ENCODE measurements at places on chromosomes 3 and 15.

DNA sequence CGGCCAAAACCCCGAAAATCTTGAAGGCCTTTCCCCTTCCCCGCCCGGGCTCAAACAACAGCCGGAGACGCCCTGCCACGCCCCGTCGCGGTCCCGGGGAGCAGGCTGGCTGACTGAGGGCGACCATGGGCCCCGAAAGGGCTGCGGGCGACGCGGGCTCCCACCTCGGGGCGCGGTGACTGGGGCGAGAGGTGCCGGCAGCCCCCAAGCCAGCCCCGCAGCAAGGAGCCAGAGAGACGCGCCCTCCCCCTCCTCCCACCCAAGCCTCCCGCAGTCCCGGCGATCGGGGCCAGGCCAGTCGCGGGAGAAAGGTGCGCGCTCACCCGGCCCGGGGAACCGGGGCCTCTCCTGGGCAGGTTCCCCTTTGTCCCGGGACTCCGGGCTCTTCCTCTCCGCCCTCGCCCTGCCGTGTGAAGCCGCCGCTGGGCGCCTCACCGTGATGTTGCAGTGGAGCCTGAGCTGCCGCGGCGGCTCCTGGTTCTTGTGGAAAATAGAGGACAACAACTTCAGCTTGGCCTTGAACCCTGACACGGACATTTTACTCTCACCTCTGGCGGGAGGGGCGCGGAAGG is 30.6 kb upstream of the ZSCAN2 start:
- peak; percentile 4 for DNase-seq

GRCh38 chr3:74346896-74347295 is 267.6 kb downstream of the CNTN3 start:
- DNase-seq = no peak

DNA sequence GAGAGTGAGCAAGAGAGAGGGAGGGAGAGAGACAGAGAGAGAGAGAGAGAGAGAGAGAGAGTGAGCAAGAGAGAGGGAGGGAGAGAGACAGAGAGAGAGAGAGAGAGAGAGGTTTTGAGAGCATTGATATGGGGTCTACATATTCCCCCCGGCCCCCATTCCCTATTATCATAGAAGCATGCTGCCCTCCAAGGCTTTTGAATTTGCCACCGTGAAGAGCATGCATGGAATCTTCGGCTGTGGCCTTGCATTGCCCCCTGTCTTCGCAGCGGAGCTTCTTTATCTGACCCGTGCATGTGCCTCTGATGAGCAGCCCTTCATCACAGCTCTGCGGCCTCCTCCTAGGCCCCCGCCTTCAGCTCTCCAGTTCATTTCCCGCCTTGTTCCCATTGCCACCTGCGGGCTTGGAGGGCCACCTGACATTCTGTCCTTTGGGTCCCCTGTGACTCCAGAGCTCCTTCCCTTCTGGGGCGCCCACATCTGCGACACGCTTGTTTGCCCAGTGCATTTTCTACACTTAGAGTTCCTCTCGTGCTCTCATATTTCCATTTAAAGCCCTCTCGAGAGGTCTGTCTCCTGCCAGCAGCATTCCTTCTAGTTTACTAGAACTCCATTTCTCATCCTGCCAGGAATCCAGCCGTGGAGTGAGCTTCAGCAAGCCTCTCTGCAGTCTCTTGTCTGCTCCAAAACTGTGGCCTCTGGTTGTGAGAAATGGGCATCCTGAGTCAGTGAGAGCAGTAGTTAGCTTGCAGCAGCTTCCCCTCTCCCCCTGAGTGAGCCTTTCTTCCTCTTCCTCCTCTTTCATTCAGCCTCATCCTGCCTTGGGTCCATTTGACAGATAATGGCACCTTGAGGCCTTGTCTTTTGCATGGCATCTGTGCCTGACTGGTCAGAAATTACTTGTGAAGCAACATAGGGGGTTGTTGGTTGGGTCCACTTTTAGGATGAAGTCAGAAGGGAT is 25.3 kb downstream of the LPP start:
- DNase-seq = no peak

DNA sequence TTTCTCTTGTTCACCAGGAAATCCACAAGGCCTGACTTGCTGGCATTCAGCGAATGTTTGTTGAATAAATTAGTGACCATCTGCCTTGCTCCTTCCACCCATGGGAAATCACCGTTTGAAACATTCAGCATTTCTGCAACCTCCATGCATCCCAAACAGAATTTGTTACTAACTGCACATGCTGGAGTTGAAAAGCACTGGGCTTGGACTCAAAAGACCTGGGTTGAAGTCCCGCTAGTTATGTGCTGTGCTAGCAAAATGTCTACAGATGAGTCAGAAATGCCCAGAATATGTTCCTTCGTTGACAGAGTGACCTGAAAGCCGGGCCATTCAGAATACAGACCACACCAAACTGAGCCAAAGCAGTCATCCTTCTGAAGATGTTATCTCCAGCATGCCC is 144.6 kb downstream of the ALDH1A2 start:
- no peak for DNase-seq

DNA sequence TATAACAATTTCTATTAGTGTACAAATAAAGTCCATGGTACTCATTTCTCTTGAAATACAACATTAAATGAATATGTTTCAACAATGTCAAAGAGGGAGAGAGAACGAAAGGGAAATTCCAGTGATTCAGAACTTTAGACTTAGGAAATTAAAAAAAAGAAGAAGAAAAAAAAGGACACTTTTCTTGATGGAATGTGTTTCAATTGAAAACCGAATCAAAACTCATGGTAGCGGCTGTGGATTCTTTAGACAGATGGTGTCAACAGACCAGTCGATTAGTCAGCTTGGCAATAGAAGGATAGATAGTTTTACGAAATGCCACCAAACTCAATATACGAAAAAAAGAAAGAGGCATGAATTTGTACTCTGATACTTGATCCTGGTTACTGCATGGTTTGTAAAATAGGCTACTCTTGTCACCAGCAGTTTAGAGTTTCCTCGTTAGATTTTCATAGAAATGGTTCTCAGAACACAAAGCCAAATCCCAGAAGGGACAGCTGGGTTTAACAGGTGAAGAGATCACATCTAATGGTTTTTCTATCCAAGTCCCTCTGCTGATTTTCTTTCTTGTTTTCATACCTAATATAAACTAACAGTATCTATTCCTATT is 793.5 kb downstream of the ROBO1 start:
- DNase-seq = no peak

GRCh38 chr3:175258763-175259162 is 399.6 kb downstream of the NAALADL2 start:
- peak; percentile 43 for DNase-seq

GRCh38 chr3:119219069-119219468 is 21.6 kb downstream of the B4GALT4 start:
- DNase-seq = no peak

GRCh38 chr15:90710436-90711027 is 6.6 kb upstream of the BLM start:
- no peak for DNase-seq

DNA sequence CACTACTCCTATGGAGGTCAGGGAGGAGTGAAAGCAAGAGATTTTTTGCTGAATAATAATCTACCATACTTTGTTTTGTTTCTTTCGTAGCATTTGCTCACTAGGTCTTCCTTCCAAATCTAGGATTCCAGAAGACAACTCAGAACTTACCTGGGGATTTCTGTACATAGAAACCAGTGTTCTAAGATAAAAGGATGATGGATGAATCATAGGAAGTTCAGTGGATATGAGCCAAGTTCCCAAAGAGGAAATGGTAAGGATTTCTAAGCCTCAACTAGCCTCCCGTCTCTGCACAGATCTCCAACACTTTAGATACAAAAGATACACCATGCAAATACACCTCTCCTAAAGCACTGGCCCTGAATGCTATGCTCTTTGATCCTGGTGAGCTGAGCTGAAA is 283.9 kb downstream of the TAFA4 start:
- DNase-seq = no peak

DNA sequence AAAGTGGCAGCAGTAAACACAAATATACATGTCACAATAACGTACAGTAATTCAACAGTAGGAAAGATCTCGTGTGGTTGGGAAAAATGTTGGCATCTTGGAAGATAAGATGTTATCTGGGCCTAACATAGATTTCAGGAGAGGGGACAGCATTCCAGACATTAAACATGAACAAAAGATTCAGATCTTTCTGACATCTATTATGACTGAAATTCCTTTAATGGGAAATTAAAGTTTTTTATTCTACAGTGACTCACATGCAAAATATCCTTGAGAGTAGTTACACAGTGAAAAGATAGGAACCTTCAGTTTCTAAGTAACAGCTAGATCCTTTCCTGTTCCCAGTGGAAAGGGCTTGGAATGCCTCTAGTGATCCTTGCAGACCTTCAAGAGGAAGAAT is 9.2 kb downstream of the NDUFB5 start:
- DNase-seq = peak; percentile 19

- DNase-seq = no peak
These were observed 42.0 kb downstream of the THBS1 start for GRCh38 chr15:39622660-39623516.

- DNase-seq = no peak
These were observed 43.5 kb downstream of the ARRDC4 start for GRCh38 chr15:98003996-98004395.

DNA sequence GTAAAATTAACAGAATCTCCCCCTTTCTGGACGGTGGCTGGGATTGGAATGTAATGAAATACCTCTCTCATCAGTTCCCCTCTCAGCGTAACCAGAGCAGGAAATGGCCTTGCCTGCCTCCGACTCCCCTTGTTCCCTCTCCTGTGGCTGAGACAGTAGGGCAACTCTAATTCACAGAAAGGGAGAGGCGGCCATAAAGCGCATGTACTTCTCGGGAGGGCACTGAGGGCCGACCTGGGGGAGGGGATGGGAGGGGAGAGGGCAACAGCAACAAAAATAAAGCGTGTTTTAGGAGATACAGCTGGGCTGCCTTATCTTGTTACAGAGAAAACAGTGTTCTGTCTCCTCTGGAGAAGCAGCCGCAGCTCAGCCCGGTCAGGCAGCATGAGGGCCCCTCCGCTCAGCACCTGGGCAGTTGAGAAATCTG is 783.3 kb upstream of the ARRDC4 start:
- no peak for DNase-seq

DNA sequence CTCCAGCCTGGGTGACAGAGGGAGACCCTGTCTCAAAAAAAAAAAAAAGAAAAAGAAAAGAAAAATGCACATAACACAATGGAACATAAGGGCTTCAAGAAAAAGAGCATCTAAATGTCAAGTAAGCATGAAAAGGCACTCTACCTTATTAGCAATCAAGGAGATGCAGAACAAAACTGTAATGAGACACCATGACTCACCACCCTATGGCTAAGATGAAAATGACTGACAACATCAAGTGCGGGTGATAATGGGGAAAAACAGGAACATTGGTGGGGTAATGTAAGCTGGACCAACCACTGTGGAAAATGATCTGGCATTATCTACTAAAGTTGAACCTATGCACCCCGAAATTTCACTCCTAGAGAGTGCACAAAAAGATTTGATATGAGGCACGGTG is 19.6 kb upstream of the NSMCE3 start:
- no peak for DNase-seq

GRCh38 chr3:42148086-42148848 is 57.1 kb downstream of the TRAK1 start:
- no peak for DNase-seq

- peak; percentile 24 for DNase-seq
These were observed 278.2 kb downstream of the CTNNB1 start for GRCh38 chr3:41477399-41478014.

DNA sequence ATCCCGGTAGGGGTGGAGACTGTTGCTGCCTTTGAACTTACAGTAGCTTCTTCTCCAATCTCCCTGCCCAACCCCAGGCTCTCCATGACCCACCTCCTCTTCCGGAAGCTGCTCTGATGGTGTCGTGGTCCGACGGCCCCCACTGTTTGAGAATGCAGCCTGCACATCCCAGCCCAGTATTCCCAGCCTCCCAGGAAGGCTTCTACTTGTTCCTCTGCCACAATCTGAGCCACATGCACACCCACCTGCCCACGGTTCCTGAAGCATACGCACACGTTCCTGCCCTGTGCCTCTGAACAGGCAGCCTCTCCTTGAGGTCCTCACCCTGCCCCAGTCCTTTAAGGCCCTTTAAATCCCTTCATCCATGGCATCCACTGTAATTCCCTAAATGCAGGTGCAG is 57.4 kb downstream of the ABTB1 start:
- DNase-seq = no peak

- no peak for DNase-seq
These were observed 5.2 kb downstream of the OCA2 start for GRCh38 chr15:28093752-28094535.

GRCh38 chr3:181752202-181752671 is 40.5 kb downstream of the SOX2 start:
- no peak for DNase-seq

- no peak for DNase-seq
These were observed 101.2 kb downstream of the SCN11A start for GRCh38 chr3:38950581-38950980.

- DNase-seq = no peak
These were observed 59.7 kb downstream of the PDCD6IP start for GRCh38 chr3:33858131-33858530.

- peak; percentile 23 for DNase-seq
These were observed 77.2 kb upstream of the CFAP20DC start for GRCh38 chr3:59127071-59127470.

DNA sequence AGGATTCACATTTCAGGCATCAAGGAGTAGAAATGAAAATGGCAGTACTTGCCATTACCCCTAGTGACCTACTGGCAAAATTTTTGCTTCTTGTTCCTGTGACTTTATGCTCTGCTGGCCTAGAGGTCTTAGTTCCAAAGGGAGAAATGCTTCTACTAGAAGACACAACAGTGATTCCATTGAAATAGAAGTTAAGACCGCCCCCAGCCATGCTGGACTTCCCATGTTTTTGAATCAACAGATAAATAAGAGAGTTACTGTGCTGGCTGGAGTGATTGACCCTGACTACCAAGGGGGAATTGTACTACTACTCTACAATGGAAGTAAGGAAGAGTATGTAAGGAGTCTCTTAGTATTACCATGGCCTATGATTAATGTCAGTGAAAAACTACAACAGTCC is 196.2 kb upstream of the AZI2 start:
- no peak for DNase-seq

DNA sequence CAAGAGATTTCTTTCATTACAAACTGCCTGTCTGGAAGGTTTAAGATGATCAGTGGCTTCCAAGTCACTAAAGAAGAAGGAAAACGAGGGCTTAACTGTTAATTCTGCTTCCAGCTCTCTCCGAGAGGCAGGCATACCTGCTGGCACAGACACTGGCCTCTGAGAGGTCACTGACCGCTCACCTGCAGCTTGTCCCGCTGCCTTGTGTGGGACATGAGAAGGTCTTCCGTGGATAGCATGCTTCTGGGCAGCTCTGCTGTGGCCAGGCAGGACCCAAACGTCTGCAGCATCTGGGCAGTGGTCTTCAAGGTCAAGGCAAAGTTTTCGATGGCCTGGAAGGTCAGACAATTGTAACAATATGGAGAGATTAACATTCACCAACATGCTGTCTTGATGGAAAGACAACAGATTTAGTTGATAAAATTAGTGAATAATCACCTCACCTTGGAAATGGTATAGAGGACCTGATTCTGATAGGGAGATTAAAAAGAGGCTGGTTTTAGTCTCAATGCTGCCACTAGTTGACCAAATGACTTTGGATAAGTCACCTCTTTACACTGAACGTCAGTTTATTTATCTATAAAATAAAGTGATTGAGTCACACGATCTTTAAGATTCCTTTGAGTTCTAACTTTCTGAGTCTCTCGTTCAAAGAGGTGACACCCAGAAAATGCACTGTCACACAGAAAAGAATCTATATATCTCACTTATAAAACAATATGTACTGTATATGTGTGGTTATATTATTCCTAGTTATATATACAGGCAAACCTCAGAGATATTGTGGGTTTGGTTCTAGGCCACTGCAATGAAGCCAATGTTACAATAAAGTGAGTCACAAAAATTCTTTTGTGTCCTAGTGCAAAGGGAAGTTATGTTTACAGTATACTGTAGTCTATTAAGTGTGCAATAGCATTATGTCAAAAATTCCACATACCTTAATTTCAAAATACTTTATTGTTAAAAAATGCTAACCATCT is 65.1 kb downstream of the B3GNT5 start:
- DNase-seq = no peak
